CD8-positive, alpha-beta memory T cell (primary cell): ENCODE measurements at places on chromosomes 5 and 9. TPM values are rescaled to one million over a fixed set of nuclear protein-coding genes. Genes with fewer than 3 reads are reported as not detected.

Gene FGD3
- total RNA-seq: 54.6 TPM

Gene ATOX1
- 103 TPM for total RNA-seq

GRCh38 chr9:83588256-83588655, 34.7 kb upstream of the IDNK start:
- H3K4me1 ChIP-seq: no peaks in the 10 kb centered on the region
- H3K36me3 ChIP-seq: no peaks in the 10 kb centered on the region
- no peak overlapping the region for H3K4me3 ChIP-seq
- no peak for DNase-seq
- H3K27ac ChIP-seq: no peak overlapping the region
- no peaks in the 10 kb centered on the region for H3K27me3 ChIP-seq

GRCh38 chr5:111636736-111637135, 120.3 kb downstream of the NREP start:
- DNase-seq: no peak
- H3K4me1 ChIP-seq: no peaks in the 10 kb centered on the region
- no peaks in the 10 kb centered on the region for H3K27me3 ChIP-seq

GRCh38 chr5:81924442-81924841, 47.4 kb upstream of the ATG10 start:
- no peak for DNase-seq
- no peak overlapping the region for H3K4me3 ChIP-seq
- H3K4me1 ChIP-seq: no peaks in the 10 kb centered on the region
- H3K36me3 ChIP-seq: no peaks in the 10 kb centered on the region
- no peak overlapping the region for H3K27ac ChIP-seq

- no peak for DNase-seq
- no peaks in the 10 kb centered on the region for H3K36me3 ChIP-seq
- H3K4me1 ChIP-seq: no peaks in the 10 kb centered on the region
- H3K27me3 ChIP-seq: no peaks in the 10 kb centered on the region
- no peak overlapping the region for H3K27ac ChIP-seq
These were observed 139.3 kb downstream of the PAX5 start for GRCh38 chr9:36894695-36895310.

DNA sequence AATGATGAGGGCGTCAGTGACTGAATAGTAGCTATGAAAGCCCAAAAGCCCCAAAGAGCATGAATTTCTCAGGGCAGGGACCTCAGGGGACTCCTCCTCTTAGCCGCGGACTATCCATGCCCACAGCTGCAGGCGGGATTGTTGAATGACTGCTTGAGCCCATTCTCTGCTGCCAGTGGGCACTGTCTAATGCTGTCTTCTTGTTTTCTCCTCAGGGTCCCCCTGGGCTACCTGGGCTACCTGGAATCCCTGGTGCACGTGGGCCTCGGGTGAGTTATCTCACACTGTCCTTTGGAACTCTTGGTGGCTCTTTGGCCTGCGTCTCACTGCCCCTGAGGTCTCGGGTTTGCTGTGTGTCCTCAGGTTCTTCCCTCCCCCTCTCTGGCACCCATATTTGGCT, 22.7 kb downstream of the COL27A1 start:
- no peak overlapping the region for H3K27ac ChIP-seq
- no peak for DNase-seq
- no peaks in the 10 kb centered on the region for H3K27me3 ChIP-seq
- H3K4me3 ChIP-seq: no peak overlapping the region

GRCh38 chr9:25418974-25419373, 259.3 kb downstream of the TUSC1 start:
- H3K4me3 ChIP-seq: no peak overlapping the region
- DNase-seq: no peak
- H3K27ac ChIP-seq: no peak overlapping the region
- H3K4me1 ChIP-seq: no peaks in the 10 kb centered on the region
- no peaks in the 10 kb centered on the region for H3K27me3 ChIP-seq
